GM12878 (cell line): ENCODE measurements at places on chromosomes 11 and 22. TPM values are rescaled to one million over a fixed set of nuclear protein-coding genes. Genes with fewer than 3 reads are reported as not detected.

Gene B4GAT1
- total RNA-seq = 5.7 and 5.9 TPM in 2 replicates

Gene MMP13
- total RNA-seq = not detected in 2 replicates

Gene CYTH4
- 25.8 and 26.0 TPM in 2 replicates for total RNA-seq

Gene OR51E2
- total RNA-seq = not detected in 2 replicates

Gene MGAT3
- 38.5 and 40.2 TPM in 2 replicates for total RNA-seq

Gene PDGFB
- 0.98 and 1.1 TPM in 2 replicates for total RNA-seq

Gene SPDYC
- not detected in 2 replicates for total RNA-seq

Gene CSRP3
- total RNA-seq = not detected in 2 replicates

Gene TNNI2
- 0.38 and 0.61 TPM in 2 replicates for total RNA-seq

Gene OTOG
- not detected in 2 replicates for total RNA-seq

Gene TMA7B
- total RNA-seq = 1.6 and 2.2 TPM in 2 replicates

Gene LRRC32
- 20.8 and 21.2 TPM in 2 replicates for total RNA-seq

Gene GDPD4
- total RNA-seq = not detected in 2 replicates

Gene MTCH2
- 135 and 147 TPM in 2 replicates for total RNA-seq

Gene CST6
- total RNA-seq = not detected in 2 replicates

Gene SCO2
- total RNA-seq = 6.4 and 16.0 TPM in 2 replicates

Gene ASCL2
- total RNA-seq = not detected in 2 replicates

Gene KIF18A
- 18.1 and 19.4 TPM in 2 replicates for total RNA-seq

Gene OR10V1
- not detected in 2 replicates for total RNA-seq

Gene PTH
- total RNA-seq = not detected in 2 replicates

Gene CSF2RB
- 8.9 and 9.4 TPM in 2 replicates for total RNA-seq

Gene C22orf42
- not detected in 2 replicates for total RNA-seq

Gene ARHGAP8
- total RNA-seq = not detected in 2 replicates

Gene MMP11
- 0.41 and 0.48 TPM in 2 replicates for total RNA-seq

Gene MS4A6A
- 4.5 and 7.1 TPM in 2 replicates for total RNA-seq

Gene OR10D3
- total RNA-seq = not detected in 2 replicates

Gene MMP12
- total RNA-seq = not detected in 2 replicates

Gene C11orf86
- total RNA-seq = not detected in 2 replicates

Gene CHADL
- not detected in 2 replicates for total RNA-seq

Gene SERPIND1
- total RNA-seq = 0.11 and 0.38 TPM in 2 replicates

Gene PARVG
- total RNA-seq = 91.3 and 95.7 TPM in 2 replicates

Gene BARX2
- total RNA-seq = not detected in 2 replicates
